Right ventricle myocardium inferior (tissue), 1 donor: ENCODE measurements at places on chromosomes 12 and 14. TPM values are rescaled to one million over a fixed set of nuclear protein-coding genes. Genes with fewer than 3 reads are reported as not detected.
A peak's percentile ranks its signal among the peaks of the same experiment; 100 is the strongest.

DNA sequence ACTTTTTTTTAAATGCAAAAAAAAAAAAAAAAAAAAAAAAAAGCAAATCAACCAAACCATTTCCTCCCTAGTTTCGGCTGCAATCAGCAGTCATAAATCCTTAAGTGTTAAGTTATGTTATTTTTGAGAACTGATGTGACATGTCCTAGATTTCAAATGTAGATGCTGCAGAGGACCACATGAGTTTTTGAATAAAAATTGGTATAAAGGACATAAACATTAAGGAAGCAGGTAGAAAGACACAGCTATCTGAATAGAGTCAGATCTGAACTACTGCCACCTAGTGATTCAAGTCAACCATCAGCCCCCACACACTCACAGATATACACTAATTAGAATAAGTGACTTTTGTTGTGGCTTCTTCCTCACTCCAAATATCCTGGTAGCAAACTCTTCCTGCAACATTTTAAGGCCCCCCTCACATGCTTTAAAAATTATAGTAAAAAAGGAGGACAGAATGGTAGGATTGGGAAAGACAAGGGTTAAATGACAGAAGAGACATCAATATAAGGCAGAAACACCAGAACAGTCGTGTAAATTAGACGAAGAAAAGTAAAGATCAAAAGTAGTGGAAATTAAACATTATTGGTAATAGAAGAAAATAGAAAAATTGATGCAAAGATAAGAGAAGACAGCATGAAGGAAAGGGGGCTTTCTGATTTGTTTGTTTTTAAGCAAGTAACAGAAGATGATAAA, 394.5 kb upstream of the ATP2B1 start:
- DNase-seq, result no peak

DNA sequence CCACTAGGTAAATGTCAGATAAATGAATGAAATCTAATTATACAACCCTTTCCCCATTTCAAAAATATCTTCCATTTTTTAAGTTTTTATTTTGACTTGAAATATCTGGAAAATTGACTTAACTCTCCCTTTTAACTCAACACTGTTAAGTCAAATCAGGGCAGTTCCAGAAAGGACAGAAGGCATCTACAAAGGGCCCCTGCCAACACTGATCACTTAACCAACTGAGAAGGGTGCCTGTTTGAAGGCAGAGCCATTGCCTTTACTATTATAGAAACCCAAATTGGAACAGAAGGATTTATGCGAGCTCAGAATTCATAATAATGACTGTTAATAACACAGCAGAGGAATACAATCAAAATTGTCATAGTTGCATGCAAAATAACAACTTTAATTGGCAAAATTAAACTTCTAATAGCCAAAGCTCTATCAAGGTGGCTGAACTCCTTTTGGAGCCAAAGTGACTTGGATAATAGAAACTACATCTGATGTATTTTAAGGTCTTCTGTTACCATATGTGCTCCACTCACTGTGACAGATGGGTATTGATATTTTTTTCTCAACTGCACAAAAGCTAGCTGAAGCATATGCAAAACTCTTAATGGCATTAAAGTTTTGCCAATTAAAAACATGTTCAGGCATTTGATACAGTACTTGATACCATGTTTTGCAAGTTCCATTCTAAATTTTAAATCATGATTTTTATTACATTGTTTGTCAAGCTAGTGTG, 383.8 kb downstream of the NOVA1 start:
- no peak for DNase-seq

DNA sequence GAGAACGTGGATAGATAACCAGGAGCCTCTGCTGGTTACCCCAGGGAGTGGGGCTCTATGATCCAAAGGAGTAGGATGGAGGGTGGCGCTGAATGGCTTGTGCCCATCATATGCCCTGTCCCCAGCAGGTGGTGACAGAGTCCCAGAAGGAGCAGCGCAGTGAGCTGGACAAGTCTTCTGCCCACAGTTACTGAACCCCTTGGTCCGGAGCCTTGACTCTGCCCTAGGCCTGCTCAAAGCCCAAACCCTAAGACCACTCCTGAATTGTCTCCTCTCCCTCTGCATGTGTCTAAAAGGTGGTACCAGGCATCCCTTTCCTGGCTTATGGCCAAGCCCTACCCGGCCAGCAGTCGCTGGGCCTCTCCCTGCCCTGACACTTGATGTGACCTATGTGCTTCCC, 3.2 kb downstream of the PRPH start:
- no peak for DNase-seq

DNA sequence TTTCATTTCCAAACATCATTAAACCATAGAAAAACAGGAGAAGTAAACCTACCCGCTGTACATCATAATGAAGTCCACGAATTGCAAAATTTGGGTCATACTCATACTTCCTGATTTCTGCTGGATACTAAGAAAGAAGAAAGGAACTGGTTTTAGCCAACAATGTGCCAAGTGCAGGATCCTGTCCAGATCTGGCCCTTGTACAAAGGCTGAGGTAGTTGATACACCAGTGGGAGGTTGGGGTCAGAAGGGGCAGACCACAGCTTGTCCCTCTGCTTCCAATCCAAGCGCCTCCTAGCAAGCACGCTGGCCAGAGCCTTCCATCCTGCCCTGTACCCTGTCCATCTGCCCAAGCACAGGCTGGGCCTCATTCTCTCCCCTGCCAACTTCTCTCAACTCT, 34.2 kb downstream of the NT5DC3 start:
- DNase-seq, result no peak

DNA sequence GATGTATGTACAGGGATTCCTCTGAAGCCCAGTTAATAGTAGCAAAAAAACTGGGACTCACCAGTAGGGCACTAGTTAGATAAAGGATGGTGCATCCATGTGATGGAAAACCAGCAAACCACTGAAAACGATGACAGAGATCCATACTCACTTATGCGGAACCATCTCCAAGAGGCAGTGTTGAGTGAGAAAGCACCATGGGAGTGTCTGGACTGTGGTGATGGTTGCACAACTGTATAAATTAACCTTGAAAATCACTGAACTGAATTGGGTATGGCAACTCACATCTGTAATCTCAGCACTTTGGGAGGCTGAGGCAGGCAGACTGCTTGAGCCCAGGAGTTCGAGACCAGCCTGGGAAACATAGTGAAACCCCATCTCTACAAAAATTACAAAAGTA, 53.6 kb upstream of the ZFP36L1 start:
- DNase-seq, result no peak

DNA sequence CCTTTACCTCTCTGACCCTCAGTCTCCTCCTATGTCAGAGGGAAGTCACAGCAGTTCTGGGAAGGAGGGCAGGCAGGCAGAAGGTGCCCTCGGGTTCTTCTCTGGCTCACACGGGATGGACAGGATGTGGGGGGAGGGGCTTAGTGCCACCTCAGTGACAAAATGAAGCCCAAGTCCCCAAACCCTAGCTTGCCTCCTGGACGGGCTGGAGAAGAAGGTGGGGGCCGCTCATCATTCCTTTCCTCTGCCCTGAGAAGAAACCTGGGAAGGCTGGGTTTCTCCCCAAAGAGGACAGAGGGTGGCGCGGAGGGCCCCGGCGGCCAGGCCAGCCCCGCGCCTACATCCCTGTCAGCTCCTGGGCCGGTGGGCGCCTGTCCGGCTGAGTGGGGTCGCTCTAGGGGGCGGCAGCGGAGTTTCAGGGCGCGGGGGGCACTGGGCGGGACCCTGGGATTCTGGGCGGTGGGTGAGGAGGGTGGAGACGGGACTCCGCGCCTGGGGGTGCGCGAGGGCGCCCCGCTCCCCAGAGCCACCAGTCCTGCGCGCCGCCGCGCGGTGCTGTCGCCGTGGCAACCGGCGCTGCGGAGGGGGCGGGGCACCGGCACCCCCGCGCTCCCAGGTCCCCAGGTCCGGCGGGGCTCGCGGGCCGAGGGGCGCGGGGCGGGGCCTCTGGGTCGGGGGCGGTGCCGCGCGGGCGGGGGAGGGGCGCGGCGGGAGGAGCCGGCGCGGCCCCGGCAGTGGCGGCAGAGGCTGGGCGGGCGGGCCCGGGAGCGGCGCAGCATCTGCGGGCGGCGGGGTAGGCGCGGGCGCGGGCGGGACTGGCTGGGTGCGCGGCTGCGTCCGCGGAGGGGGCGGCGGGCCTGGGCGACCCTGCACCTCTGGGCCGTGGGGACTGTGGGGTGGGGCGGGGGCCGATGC, at the start of gene TMEM121:
TMEM121 (plus strand) TSS at position 723 of the 915 bp plus-strand sequence. CDS start 2,252 bp downstream, outside the sequence.
- peak; percentile 64 for DNase-seq

DNA sequence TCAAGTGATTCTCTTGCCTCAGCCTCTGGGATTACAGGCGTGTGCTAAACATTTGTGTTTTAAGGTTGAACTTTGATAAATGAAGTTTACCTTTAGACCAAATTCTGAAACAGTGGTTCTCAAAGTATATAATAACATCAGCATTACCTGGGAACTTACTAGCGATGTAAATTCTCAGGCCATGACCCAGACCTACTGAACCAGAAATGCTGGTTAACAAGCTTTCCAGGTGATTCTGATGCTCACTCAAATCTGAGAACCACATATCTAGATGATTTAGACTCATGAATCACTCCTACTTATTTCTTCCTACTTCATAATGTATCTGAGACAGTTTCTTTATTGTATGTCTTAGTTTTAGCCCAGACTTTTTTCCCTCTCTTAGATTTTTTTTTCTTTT, 43.6 kb downstream of the RAD51B start:
- no peak for DNase-seq

- DNase-seq, result no peak
Measured at GRCh38 chr14:63911404-63911803, 58.6 kb downstream of the SYNE2 start.

TPPP2 gene
- 1.1 TPM for total RNA-seq

MYBPC1 gene
- total RNA-seq, result 7.3 TPM
